ENCODE measurements at places on chromosomes 11 and 22. TPM values are rescaled to one million over a fixed set of nuclear protein-coding genes. Genes with fewer than 3 reads are reported as not detected.

The GCAT gene
- 18.3 TPM for total RNA-seq

DNA sequence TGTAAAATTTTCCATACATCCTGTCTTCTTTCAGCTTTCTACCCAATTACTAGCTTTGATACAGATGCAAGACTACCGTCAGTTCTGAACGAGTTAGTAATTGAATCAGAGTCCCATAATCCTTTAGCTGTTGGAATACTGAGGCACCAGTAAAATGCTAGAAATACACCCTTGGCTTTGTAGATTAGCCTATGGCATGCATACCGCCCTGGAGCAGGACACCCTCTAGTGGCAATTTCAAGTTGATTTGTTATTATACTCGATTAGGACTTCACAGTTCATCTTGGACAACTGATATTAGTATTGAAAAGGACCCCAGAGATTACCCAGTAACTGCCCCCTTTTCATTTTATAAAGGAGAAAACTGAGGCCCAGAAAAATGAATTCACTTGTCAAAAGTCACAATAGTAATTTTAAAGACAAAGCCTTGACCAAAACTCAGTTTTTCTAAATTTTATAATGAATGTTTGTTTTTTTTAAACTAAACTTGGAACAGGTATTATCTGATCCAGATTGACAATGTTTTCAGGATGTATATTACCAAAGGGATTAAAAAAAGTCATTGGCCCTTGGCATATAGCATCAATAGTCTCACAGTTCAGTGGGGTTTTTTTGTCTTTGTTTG lies 72.6 kb downstream of the HIPK3 start:
- H3K27me3 ChIP-seq = no peaks in the 10 kb centered on the region
- no peaks in the 10 kb centered on the region for H3K36me3 ChIP-seq
- peak; percentile 53 for DNase-seq

DNA sequence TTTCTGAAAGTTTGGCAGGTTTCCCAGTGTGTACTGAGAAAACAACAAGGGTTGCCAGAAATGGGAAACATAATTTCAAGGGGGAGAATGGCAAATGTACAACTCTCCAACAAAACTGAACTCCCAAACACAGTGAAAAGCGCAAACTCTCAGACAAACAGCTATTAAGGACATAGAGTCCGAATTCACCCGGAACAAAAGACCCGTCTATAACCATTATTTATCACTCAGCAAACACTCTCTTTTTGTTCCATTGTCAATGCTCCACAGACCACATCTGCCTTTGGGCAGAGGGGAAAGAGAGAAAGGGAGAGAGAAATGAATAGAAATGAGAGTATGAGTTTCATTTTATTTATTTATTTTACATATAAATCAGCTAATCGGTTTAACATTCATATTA lies 21.7 kb downstream of the KIRREL3 start:
- H3K27ac ChIP-seq = no peak overlapping the region
- no peak for DNase-seq
- H3K4me3 ChIP-seq = no peak overlapping the region

GRCh38 chr22:44827666-44828190 lies 75.4 kb downstream of the ARHGAP8 start:
- peaks cover 4% of the 10 kb centered on the region for H3K27me3 ChIP-seq
- H3K27ac ChIP-seq = no peak overlapping the region
- H3K4me3 ChIP-seq = no peak overlapping the region
- DNase-seq = no peak
- no peaks in the 10 kb centered on the region for H3K36me3 ChIP-seq

The OR52N4 gene
- 0.67 TPM for total RNA-seq

- H3K27me3 ChIP-seq = peaks cover 12% of the 10 kb centered on the region
- H3K4me1 ChIP-seq = no peaks in the 10 kb centered on the region
- DNase-seq = no peak
These were observed 24.8 kb downstream of the AMOTL1 start for GRCh38 chr11:94793002-94793401.

DNA sequence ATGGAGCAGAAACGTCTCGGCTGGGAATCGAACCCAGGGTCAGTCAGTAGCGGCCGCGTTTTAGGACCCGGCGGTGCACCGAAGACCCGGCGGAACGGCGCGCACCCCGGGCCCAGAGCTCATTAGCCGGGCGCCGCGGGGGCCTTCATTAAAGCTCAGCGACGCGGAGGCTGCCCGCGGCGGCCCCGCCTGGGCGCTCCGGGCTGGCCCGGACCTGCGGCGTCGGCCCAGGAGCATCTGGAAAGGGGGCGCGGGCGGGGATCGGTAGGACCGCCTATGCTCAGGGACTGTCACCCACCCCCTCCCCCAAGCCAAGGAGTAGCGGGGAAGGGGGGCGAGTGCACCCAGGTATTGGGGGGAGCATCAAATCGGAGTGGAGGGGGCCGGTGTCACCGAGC lies 52.2 kb downstream of the CYTH4 start:
- no peak overlapping the region for H3K4me3 ChIP-seq
- H3K27ac ChIP-seq = no peak overlapping the region
- no peak for DNase-seq

The CDC42BPG gene
- total RNA-seq = 0.50 TPM

GRCh38 chr11:46248289-46249102 lies 29.0 kb upstream of the CREB3L1 start:
- no peak for DNase-seq
- peaks cover 5% of the 10 kb centered on the region for H3K27me3 ChIP-seq
- H3K4me1 ChIP-seq = peaks cover 5% of the 10 kb centered on the region
- H3K4me3 ChIP-seq = no peak overlapping the region
- no peaks in the 10 kb centered on the region for H3K36me3 ChIP-seq

- no peaks in the 10 kb centered on the region for H3K36me3 ChIP-seq
- no peaks in the 10 kb centered on the region for H3K4me1 ChIP-seq
- H3K27ac ChIP-seq = no peak overlapping the region
- H3K27me3 ChIP-seq = no peaks in the 10 kb centered on the region
- DNase-seq = no peak
- no peak overlapping the region for H3K4me3 ChIP-seq
These were observed 606.4 kb downstream of the OPCML start for GRCh38 chr11:132925825-132926469.

DNA sequence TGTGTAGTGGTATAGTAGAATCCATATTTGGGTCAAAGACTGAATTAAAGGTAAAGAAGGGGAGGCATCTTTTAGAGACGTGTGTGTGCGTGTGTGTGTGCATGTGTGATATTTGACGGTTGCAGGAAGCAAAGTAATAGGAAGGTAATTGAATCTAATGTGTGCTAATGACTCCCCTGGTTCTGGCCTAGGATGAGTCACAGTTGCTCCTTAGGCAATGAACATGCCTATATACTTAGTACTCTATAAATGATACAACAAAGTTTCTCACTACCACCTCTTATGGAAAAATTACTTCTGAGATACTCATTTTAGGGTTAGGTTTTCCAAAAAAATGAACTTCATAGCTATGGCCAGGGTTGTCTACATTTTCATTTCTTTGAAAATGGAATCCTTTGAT lies 409.6 kb downstream of the GUCY1A2 start:
- no peak overlapping the region for H3K4me3 ChIP-seq
- no peak overlapping the region for H3K27ac ChIP-seq
- no peak for DNase-seq
- no peaks in the 10 kb centered on the region for H3K27me3 ChIP-seq

The TRIM49 gene
- not detected for total RNA-seq

- peaks cover 27% of the 10 kb centered on the region for H3K4me1 ChIP-seq
- DNase-seq = no peak
- H3K4me3 ChIP-seq = no peak overlapping the region
- peaks cover 65% of the 10 kb centered on the region for H3K27me3 ChIP-seq
- peaks cover 3% of the 10 kb centered on the region for H3K36me3 ChIP-seq
These were observed 7.3 kb upstream of the EHF start for GRCh38 chr11:34613552-34614056.

GRCh38 chr11:78290293-78291176 lies 101.8 kb downstream of the USP35 start:
- H3K4me3 ChIP-seq = no peak overlapping the region
- peaks cover 57% of the 10 kb centered on the region for H3K36me3 ChIP-seq
- H3K27ac ChIP-seq = peak overlapping the region; percentile 88
- H3K4me1 ChIP-seq = peaks cover 52% of the 10 kb centered on the region

- H3K36me3 ChIP-seq = no peaks in the 10 kb centered on the region
- no peaks in the 10 kb centered on the region for H3K4me1 ChIP-seq
- peaks cover 70% of the 10 kb centered on the region for H3K27me3 ChIP-seq
- H3K4me3 ChIP-seq = no peak overlapping the region
- no peak overlapping the region for H3K27ac ChIP-seq
- no peak for DNase-seq
These were observed 3.9 kb downstream of the CREB3L1 start for GRCh38 chr11:46281371-46281831.

DNA sequence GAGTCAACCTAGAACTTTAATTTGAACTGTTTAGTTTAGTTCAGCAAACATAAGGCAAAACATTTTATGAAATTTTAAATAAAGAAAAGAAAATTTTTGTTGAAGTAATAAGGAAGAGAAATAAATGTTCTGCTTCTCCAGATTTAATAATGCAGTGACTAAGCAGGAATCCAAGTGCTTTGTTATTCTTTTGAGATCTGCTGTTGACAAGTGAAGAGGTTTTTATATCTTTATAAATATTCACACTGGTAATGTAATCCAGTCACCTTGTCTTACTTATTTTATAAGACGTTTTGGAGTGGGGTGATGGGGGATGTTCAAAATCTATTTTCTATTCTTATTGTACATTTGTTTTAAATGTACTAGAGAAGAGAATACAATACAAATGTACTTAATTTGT lies 725.9 kb upstream of the CCDC179 start:
- no peak overlapping the region for H3K4me3 ChIP-seq
- H3K36me3 ChIP-seq = no peaks in the 10 kb centered on the region
- no peaks in the 10 kb centered on the region for H3K27me3 ChIP-seq
- no peak overlapping the region for H3K27ac ChIP-seq

GRCh38 chr22:42720263-42721044 lies at the start of gene A4GALT:
TSS of gene A4GALT (minus strand) at chr22:42720870. CDS start at chr22:42693951, 26,919 bp downstream.
- no peaks in the 10 kb centered on the region for H3K36me3 ChIP-seq
- peaks cover 61% of the 10 kb centered on the region for H3K27me3 ChIP-seq
- H3K4me1 ChIP-seq = peaks cover 28% of the 10 kb centered on the region
- no peak for DNase-seq

The ZBTB16 gene
- 3.2 TPM for total RNA-seq

The SULT4A1 gene
- not detected for total RNA-seq

DNA sequence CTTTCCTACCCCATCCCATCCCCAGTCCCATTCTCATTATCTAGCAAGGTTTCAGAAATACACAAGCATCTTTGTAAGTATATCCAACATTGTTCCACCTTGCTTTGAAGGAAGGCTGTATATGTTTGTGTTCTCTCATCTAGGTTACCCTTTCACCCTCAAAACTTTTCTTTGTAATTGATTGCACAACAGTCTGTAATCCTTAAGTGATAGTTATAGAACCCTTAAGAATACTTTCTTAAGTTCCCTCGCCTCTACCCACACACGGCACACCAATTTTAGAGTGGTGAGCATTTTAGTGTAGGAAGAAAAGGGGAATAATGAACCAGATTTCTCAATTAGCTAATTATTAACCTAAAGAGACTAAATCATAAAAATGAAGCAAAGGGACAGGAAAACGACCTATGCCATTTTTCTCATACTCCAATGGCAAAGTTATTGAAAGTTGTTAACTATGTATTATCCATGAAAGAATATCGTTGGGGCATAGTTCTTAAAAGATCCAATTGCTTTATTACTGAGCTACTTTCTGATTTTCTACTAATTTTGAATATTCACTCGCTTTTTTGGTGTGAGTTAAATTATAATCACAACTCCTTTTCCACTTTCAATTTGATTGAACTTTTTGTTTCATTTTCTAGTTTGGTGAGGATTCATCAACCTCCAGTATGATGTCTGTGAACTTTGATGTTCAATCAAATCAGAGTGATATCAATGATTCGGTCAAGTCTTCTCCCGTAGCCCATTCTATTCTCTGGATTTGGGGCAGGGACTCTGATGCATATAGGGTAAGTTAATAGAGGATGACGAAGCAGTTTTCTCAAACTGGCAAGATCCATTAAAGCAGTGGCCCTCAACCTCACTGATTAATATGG lies 44.9 kb downstream of the TTC17 start:
- H3K27me3 ChIP-seq = no peaks in the 10 kb centered on the region
- H3K27ac ChIP-seq = peak overlapping the region; percentile 68
- no peak for DNase-seq
- peaks cover 69% of the 10 kb centered on the region for H3K36me3 ChIP-seq
- H3K4me1 ChIP-seq = peaks cover 39% of the 10 kb centered on the region

The HORMAD2 gene
- 0.09 TPM for total RNA-seq

GRCh38 chr11:18471995-18472394 lies 16.3 kb downstream of the LDHAL6A start:
- H3K4me1 ChIP-seq = peaks cover 2% of the 10 kb centered on the region
- H3K27ac ChIP-seq = no peak overlapping the region
- no peaks in the 10 kb centered on the region for H3K27me3 ChIP-seq
- DNase-seq = no peak
- H3K36me3 ChIP-seq = peaks cover 5% of the 10 kb centered on the region

Data from activated CD8-positive, alpha-beta memory T cell treated with anti-CD3 and anti-CD28 coated beads, Interleukin-2, amount 10 ng/mL, durations not matched to agents 7 days and 5 days (primary cell).